ENCODE measurements at places on chromosomes 5 and 9.

- no peak for ATAC-seq
These were observed 56.2 kb downstream of the GAS1 start for GRCh38 chr9:86891091-86891490.

DNA sequence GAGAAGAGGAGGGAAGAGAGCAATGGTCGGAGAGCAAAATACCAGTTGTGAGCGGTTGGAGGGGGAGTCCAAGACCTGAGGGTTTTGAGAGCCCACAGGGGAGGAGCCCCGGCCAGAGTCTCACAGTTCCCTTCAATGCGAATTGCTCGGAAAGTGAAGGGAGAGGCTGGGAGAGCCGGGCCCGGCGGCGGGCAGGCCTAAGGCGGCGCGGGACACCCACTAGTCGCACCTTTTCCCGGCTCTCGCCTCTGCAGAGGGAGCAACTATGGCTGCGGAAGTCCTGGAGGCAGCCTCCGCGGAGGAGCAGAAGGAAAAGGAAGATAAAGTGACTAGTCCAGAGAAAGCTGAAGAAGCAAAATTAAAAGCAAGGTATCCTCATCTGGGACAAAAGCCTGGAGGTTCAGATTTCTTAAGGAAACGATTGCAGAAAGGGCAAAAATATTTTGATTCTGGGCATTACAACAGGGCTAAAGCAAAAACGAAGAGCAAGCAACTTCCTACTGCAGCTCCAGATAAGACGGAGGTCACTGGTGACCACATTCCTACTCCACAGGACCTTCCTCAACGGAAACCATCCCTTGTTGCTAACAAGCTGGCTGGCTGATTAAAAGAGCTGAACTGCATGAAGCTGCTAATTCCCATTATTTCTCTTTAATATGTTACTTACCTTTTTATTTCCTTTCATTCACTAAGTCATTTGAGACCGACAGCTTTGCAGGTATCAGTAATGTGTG, 6.5 kb upstream of the BTNL3 start:
- no peak for ATAC-seq

GRCh38 chr5:115649541-115649940, 23.7 kb upstream of the TMED7 start:
- no peak for ATAC-seq

DNA sequence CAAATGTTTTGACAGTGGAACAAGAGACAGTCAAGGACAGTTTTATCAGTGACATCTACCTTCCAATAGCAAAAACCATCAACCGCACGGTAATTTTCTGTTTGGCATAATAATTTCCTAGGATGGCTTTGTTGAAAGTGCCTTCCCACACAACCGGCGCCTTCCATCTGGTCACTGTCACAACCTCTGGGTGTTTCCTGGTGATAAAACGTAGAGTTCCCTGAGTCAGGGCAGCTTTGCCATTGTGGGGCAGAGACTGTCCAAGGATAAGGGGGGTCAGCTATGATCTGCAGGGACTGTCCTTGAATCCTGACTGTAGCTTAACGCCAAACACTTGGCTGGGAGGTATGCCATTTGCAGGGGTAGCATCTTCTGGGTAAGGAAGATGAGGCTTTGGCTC, 47.6 kb downstream of the GGTA1 start:
- no peak for ATAC-seq
